ENCODE measurements at places on chromosomes 5 and 9.

DNA sequence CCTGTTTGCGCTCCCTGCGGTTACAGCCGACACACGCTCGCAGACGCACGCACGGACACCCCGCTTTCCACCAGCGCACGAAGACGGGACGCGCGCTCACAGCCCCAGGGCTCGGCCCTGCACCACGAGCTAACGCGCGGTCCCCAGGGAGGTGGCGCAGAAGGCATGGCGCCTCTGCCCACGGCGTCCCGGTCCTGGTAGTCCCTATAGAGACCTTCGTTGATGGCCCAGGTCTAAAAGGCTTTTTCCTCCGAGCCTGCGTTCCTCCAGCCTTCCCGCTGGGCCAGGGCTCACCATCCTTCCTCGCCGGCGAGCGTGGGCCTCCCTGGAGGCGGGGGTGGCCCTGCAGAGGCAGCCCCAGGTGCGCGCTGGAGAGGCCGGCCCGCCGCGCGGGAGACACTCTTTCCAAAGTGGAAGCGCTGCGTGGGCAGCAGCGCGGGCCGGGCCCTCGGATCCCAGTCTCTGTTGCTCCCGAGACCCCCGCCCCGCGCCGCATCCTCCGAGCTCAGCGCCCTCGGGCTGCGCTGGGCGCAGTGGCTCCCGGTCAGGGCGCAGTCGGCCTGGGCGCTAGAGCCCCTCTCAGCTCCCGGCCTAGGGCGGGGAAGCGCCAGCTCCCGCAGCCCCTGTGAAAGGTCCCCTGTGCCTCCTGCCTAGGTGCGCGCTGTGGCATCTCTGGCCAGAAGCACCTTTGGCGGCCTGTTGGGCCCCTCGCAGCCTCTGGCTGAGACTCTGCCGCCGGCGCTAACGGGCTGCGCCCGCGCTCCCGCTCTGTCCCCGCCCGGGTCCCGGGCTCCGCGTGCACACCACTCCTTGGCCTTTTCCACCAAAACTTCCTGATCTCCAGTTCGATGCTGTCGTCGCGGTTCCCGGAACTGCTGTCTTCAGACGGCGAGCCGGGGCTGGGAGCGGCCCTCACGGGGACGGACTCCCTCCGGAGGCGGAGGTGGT lies 31.9 kb upstream of the FANCC start:
- no peak for DNase-seq

DNA sequence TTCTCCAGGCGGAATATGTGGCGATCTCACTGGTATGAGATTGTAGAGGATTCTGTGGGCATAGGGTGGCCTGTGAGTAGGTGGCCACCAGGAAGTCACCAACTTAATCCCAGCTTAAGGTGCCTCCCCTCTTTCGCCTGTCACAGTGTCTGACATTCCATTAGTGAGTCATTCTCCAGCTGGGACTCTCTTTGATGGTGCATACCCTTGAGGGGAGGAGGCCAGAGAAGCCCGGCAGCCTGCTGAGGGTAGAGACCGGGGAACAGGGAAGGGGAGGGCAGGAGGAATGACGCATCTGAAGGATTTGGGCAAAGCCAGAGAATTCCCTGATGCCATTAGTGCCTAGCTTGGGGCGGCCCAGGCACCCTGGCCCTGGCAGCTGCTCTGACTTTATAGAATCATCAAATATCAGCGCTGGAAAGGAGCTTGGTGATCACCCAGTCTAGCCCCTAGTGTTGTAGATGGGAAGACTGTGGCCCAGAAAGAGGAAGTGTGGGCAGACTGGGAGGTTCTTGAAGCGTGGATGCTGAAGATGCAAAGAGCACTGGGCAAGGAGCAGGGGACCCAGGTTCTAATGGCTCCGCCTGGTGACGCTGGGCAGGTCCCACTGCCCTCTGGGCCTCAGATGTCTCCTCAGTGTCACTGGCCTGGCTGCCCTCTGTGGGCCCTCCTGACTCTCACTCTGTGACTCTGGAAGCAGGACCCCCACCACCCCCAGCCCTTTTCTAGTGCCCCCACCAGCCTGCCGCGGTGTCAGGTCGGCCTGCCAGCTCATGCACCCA lies 41.4 kb downstream of the DAB2IP start:
- no peak for DNase-seq

DNA sequence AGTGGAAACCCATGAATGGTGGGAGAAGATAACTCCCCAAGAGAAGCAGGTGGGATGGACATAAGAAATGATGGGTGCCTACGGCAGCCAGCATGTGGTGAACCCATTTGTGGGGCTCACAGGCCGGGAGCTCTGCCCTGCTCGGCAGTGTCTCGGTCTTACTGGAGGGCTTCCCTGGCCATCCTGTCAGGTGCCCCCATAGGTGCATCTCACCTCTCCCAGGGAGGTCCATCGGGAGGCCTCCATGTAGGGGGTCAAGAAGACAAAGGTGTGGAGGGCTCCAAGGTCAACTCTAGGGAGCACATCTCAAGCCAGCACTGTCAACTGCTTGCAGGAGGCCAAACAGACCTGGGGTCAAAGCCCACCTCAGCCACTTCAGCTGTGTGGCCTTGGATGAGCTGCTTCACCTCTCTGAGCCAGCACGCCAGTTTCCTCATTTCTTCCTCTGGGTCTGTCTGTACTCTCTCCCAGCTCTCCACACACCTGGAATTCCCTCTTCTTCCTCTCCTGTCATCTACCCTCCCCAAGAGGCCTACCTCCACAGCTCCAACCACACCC lies 10.5 kb upstream of the ADGRD2 start:
- DNase-seq: no peak

GRCh38 chr5:151374539-151374938 lies 27.2 kb upstream of the SLC36A2 start:
- DNase-seq: no peak

- no peak for DNase-seq
Measured at GRCh38 chr5:124650147-124650561, 96.3 kb downstream of the ZNF608 start.

DNA sequence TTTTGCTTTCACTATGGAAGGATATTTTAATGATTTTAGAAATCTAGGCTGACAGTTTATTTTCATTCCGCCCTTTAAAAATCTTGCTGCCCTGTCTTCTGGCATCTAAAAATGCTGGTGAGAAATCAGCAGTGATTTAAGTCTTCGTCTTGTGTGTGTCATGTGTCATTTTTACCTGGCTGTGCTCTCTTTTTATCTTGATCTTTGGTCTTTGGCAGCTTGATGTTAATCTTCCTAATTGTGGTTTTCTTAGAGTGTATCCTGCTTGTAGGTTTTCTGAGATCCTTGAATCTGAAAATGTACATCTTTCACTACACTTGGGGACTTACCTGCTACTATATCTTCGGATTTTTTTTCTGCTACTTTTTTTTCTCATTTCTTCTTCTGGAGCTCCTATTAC lies 11.9 kb upstream of the LPCAT1 start:
- no peak for DNase-seq

GRCh38 chr9:120724757-120725400 lies 10.6 kb upstream of the MEGF9 start:
- DNase-seq: no peak

DNA sequence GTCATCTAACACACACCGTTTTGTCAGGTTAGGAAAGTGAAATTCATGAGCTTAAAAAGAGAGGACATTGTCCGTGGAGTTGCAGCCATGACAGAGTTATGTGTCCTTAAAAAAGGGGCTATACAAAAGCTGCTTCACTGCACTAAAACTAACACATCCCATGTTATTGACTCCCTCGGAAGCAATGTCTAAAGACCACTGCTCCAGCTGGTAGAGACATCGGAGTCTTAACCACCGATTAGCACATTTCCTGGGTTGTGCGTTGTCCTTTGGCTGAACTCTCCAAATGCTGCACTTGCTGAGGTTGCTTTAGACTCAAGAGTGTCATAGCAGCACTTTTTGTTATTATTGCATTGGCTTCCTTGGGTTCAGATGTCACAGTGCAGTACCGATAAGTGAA lies 128.3 kb upstream of the C9orf72 start:
- no peak for DNase-seq

DNA sequence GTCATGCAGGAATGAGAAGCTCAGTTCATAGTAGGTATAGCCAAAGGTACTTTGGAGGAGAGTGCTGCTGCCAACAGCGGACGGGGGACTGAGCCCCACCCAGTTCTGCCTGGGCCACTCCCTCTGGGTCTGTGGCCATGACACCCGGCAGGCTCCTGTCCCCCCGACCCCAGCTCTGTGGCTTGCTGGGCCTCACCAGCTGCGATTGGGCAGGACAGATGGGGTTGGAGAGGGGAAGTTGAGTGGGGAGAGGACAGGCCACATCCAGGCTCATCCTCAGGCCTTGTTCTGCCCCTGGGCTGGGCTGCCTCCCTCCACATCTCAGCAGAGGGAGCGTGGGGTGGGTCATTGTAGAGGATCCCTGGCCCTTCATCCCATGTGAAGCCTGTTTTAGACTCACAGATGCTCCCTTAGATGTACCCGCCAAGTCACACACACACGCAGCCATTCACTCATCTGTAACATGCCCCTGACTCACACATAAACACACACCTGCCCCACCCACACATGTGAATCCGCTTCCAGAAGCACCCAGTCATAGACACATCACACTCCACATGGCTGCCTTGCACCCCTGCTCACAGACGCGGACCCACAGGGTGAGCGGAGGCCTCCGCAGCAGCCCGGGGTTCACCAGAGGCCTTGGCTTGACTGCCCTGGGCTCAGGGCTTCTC lies 48.8 kb downstream of the NTNG2 start:
- DNase-seq: no peak

Data from CD4-positive, alpha-beta T cell treated with Interleukin-6 for 4 hours (primary cell).